ENCODE measurements at places on chromosomes 16 and 17. TPM values are rescaled to one million over a fixed set of nuclear protein-coding genes. Genes with fewer than 3 reads are reported as not detected.

The MYH10 gene
- total RNA-seq = 12.8 TPM

The RNU2-1 gene
- total RNA-seq = 7,127 TPM

The NMRAL1 gene
- total RNA-seq = 64.5 TPM

The HOXB13 gene
- total RNA-seq = not detected

The DNAH9 gene
- not detected for total RNA-seq

Data from activated naive CD8-positive, alpha-beta T cell treated with anti-CD3 and anti-CD28 coated beads, Interleukin-2, amount 10 ng/mL, durations not matched to agents 7 days and 5 days (primary cell).